Activated naive CD8-positive, alpha-beta T cell treated with anti-CD3 and anti-CD28 coated beads for 36 hours (primary cell): ENCODE measurements at places on chromosomes 5 and 9. TPM values are rescaled to one million over a fixed set of nuclear protein-coding genes. Genes with fewer than 3 reads are reported as not detected.

The LRRC70 gene
- total RNA-seq, result 0.34 TPM

GRCh38 chr5:122863240-122863639 is 17.8 kb downstream of the SNX24 start:
- DNase-seq, result no peak

DNA sequence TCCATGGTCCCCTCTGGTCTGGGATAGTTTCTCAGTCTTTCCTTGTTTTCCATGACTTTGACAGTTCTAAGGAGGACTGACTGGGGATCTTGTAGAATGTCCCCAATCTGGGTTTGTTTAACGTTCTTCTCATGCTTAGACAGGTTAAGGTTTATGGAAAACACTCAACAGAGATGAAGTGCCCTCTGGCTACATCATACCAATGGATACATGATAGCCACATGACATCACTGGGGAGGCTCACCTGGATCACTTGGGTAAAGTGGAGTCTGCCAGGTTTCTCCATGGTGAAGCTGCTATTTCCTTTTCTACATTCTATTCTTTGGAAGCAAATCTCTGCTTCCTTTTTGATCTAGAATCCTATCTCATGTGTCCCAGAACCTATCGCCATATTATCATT is 23.8 kb upstream of the ALDH1B1 start:
- no peak for DNase-seq

DNA sequence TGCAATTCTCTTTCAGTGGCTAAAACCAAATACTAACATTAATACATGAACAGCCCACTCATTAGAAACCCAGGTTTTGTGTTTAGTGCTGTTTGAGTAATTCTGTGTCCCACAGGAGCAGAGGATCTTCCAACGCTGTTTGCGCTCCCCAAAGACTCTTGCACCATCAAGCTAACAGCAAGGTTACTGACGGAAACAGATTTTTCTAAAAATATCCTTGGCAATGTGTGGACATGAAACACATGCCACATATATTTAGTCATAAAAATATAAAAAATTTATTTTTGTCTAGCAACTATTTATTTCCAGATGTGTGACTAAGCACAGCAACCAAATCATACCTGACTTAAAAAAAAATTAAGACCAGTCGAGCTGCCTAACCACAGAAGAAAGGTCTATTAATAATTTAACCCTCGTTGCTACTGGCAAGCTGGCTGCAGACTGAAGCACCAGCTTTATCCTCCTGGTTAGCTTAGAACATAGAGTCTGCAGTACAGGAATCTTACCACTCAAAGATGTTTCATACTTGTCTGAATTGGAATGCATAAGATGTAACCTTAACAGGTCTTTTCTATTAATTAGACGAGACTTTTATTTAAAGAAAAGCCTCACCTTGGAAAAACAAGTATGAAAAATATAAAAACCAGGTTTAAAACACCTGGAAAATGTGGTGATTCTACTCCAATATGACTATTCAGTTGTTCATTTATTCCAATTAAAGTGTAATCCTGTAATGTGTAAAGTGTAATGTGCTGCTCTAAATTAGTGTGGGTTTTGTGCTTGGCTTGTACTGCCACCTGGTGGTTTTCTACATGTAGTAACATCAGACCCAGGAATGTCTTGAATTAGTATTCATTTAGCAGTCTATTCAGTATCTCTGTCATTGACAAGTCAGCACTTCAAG is 272.5 kb downstream of the EPB41L4A start:
- peak; percentile 31 for DNase-seq

DNA sequence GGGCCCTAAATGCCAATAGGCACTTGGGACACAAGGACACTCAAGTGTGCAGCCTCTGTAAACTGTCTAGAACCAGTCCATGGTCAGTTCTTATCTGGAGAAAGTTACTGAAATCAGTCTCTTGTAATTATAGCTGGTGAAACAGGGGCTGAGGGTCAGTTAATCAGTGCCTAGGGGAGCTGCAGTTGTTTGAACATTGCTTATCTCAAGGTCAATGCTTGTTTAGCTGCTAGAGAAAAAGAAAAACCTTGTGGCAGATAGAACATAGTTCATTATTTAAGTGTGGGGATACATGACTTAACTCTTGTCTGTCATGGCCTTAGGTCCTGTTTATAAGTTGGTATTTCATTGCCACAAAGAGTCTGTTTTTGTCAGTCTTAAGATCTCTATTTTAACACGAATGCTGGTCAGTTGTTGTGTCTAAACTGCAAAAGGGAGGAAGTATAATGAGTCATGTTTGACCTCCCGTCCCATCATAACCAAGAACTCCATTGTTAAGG is 108.0 kb downstream of the STARD4 start:
- DNase-seq, result no peak

The SEMA6A gene
- not detected for total RNA-seq

DNA sequence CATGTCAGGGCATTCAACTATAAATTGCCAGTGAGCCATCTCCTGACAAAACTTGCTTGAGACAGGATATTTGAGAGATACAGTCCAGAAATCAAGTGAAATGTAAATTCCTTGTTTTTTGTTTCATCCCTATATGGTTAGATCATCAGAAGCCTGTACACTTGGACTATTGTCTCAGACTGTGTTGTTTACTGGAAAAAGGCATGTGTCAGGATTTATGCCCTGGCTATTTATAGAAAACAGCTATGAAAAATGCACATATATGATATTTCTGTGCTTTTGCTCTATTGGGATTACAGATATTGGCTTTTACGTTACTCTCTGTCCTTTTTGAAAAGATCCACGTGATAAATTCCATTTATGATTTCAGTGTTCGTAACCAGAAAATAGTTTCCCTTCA is 44.2 kb downstream of the IL31RA start:
- DNase-seq, result no peak
